ENCODE measurements at places on chromosomes 3 and 15.

- DNase-seq, result peak; percentile 86
These were observed 15.7 kb downstream of the BHLHE40 start for GRCh38 chr3:4994823-4995499.

- no peak for DNase-seq
These were observed 1.6 kb upstream of the P2RY13 start for GRCh38 chr3:151330899-151331298.

GRCh38 chr3:133548090-133548489 lies 25.4 kb upstream of the CDV3 start:
- DNase-seq, result no peak

- DNase-seq, result peak; percentile 80
These were observed 11.8 kb downstream of the ANAPC13 start for GRCh38 chr3:134473868-134474546.

- DNase-seq, result peak; percentile 59
These were observed 416 bp upstream of the CORO2B start for GRCh38 chr15:68578175-68578979.

DNA sequence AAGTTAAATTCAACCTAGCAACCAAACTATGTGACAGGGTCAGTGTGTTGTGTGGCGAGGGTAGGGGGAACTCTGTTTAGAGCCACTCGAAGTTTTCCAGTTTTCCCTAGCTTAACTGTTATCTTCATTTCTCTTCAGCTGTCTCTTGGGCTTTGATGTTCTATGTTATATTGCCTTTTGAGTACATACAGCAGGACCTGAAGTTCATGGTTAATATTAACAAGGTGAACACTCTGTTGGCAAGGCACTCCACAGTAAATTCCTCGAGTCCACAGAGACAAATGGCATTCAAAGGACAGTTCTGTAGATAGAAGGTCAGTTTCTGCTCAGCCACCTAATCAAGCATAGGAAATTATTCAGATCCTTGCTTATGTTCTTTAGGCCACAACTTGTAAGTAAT lies 147.9 kb upstream of the DPH6 start:
- DNase-seq, result no peak

DNA sequence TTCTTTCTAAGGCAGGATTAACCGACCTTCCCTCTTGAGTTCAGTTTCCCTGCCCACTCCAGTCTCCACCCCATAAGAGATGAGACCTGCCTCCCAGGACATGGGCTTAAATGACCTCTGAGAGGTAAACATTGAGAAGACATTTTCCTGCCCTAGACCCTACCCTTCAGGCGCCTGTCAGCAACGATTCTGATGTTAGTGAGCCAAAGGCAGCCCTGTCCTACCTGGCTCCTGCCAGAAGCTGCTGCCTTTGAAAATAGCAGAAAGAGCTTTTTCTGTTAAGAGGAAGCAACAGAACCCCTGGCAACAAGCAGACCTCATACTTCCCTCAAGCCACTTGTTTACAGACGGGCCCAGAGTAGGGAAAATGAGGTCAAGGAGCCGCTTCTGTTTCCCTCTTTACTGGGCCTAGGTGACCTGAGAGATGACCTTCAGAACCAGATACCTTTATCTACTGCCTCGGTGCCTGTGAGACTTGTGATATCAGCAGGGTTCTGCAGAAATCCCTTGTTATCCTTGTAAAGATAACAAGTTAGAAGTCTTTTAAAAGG lies 52.0 kb downstream of the CD200R1L start:
- peak; percentile 92 for DNase-seq

DNA sequence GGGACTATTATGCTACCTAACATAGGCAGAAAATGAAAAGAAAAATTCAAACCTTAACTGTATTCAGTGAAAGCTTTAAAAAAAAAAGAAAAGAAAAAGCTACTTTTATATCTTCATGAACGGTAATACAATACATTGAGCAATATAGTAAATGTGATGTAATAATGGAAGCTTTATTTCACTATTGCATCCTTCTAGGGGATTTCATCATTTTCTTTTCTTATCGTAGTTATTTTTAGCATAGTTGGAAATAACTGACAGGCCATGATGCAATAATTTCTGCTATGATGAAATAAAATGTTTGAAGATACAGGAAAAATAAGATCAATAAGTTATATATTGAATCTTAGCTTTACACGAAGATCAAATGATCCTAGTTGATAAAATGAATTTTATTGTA lies 40.3 kb upstream of the ZCWPW2 start:
- DNase-seq, result no peak

- peak; percentile 3 for DNase-seq
These were observed 4.1 kb downstream of the ZNF717 start for GRCh38 chr3:75781079-75781745.

DNA sequence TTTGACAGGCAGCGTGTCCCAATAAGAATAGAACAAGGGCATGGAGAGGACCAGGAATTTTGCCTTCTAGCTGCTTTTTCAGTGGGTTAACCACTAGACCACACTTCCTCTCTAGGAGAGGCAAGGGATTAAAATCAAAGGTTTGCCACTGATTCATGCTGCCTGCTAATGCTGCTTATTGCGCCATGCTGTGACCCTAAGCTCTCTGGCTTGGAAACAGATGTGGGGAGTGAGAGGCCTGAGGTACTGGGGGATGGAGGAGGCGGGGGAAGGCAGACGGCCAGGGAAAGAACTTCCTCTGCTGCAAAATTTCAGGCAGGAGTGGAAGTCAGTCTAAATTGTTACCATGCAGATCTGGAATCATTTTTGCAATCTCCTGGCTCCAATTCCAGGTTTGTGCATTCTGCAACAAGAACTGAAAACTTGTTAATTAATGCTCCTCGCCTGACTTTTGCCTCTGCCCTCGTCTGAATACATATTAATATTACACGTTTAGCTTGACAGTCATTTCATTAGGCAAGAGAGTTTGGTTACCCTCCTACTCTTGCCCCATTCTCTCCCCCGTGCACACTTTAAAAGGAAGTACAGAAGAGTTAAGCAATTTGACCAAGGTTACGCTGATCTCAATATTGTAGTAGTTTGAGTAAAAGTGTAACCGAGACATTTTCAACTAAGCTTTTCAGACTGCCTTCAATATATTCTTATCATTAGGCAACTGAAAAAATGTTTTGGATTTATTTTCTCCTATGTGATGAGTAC lies 121.7 kb upstream of the SPRED1 start:
- peak; percentile 99 for DNase-seq

DNA sequence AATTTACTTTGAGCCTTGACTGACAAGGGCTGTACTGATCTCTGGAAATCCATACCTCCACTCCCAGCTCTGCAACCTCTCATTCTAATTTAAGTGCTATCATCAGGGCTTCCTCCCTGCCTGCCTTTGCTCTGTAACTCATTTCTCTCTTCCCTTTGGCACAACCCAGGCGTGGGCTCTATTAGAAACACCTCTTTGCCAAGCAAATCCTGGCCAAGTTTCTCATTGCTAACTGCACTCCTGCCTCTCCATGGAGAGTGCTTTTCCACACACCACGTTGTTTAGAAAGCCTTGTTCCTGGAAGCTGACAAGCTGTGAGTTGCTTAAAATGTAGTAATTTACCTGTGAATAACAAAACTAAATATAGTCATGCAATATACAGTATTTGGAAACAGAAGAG lies 20.1 kb upstream of the FSTL1 start:
- DNase-seq, result no peak

DNA sequence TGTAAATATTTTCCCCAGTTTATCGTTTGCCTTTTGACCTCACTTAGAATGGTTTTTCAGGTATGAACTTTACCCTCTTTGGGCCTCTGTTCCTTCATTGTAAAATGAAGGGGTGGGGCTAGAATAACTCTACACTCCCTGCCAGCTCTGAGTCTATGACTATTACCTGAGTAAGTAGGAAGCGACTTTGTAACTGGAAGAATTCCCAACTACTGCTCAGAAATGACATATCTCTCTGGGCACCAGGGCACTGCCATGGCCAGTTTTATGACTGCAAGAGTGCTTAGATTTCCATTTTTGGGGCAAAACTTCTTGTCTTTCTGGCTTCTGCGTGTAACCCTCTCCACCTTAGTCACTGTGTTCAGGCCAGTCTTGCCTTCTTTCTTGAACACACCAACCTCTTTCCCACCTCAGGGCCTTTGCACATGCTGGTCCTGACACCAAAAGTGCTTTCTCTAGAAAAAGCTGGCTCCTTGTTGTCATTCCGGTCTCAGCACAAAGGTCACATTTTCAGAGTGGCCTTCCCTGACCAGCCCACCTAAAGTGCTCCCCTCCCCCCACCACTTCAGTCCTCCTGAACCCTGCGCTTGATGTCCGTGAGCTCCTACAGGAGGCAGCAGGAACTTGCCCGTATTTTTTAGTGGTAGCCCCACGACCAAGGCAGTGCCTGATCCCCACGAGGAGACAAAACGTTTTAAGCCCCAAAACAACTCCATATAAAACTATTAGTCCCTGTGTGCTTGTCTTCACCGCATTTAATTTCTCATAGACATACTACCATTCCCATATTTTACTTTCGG lies 25.6 kb downstream of the CDCP1 start:
- no peak for DNase-seq

GRCh38 chr3:39443530-39443929 lies 23.9 kb upstream of the MOBP start:
- DNase-seq, result no peak

- peak; percentile 37 for DNase-seq
These were observed 53.4 kb upstream of the CCDC174 start for GRCh38 chr3:14598143-14598569.

DNA sequence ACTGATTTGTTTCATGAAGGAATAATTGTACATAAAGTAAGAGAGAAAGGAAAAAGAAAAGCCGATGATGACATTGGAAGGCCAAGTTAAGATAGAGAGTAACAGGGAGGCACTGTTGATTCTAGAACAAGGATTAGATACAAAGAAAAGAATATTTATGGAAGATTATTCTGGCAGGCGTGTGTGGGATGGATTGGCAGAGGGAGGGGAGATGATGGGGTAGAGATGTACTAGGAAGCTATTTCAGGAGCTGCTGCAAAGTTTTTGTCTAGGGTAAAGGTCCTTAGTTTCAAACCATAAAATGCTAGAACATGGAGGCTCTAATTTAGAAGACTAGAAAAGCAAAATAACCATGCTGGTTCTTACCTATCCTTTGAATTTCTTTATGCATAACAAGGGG lies 280.0 kb upstream of the LRRN1 start:
- no peak for DNase-seq

DNA sequence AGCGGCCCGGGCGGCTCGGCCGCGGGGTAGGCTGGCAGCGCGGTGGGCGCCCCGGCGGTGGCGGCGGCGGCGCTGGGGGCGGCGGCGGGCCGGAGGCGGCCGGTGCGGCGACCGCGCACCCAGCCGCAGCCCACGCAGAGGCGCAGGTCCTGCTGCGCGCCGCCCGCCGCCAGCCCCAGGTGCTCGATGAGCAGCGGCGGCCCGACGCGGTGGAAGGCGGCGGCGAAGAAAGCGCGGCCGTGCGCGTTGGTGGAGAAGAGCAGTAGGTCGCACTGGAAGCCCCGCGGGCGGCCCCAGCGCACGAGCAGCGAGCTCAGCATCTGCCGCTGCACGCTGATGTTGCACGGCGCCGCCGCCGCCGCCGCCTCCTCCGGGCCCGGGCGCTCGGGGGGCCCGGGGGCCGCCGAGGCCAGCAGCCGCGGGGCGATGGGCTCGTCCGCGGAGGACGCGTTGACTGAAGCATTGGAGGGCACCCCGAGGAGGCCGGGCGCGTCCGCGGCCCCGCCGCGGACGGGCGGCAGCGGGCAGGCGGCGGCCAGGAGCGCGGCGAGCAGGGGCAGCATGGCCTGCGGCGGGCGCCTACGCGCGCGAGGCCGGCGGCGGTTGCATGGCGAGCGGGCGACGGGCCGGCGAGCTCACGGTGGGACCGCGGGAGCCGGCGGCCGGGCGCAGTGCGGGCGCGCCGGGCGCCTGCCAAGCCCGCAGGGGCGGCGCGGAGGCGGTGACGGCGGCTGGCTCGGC lies 452 bp downstream of the TMEM158 start:
- no peak for DNase-seq

GRCh38 chr3:68135067-68135466 lies 480.7 kb upstream of the SUCLG2 start:
- no peak for DNase-seq

DNA sequence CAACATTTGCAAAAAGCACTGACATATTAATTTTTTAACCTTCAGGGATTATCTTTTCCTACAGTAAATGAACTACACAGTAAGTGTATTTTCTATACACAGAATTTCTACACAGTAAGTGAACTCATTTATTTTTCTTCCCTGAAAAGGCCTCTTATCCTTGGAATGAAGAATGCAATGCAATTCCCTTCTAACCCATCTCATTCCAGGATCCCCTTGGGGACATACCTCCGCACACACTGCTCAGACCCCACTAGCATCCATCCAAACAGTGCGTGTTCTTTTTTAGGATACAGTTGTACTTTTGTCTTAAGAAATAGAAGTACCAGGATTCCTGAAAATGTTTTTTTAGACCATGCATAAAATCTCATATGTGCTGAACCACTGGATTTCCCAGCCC lies 152.8 kb downstream of the UACA start:
- no peak for DNase-seq

GRCh38 chr3:117010318-117010717 lies 300.7 kb downstream of the TUSC7 start:
- DNase-seq, result no peak

- DNase-seq, result peak; percentile 4
These were observed 109.0 kb downstream of the FRMD4B start for GRCh38 chr3:69276884-69277283.

DNA sequence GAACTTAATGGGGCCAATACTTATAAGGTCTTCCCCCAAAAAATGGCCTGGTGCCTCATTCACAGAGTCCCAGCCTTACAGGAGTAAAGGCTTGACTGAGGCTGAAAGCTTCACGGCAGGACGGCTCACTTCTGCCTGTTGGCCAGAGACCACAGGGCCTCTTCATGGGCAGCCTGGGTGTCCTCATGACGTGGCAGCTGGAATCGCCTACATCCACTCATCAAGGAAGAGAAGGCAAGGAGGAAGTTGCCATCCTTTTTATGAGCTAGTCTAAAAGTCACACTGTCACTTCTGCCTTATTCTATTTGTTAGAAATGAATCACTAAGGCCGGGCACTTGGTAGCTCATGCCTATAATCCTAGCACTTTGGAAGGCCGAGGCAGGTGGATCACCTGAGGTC lies 89.3 kb upstream of the DGKG start:
- no peak for DNase-seq

GRCh38 chr15:67085237-67085817 lies 19.9 kb downstream of the SMAD3 start:
- DNase-seq, result no peak

DNA sequence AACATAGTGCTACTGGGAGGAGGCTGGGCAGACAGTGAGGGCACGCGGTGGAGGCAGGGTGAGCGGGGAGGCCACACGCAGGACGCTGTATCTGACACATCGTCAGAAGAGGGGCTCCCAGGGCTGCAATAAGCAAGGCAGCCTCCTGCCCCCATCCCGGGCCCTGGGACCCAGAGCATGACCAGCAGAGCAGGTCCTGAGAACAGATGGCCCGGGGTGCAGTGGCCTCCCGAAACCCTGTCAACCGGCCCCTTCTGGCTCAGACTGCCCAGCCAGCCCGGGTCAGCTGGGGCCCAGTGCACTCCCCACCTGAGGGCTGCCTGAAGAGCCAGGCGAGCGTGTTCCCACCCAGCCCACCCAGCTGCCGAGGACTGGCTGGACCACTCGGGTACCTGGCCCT lies 37.4 kb downstream of the DNAJB8 start:
- no peak for DNase-seq

- peak; percentile 93 for DNase-seq
These were observed 32.9 kb downstream of the CD200R1L start for GRCh38 chr3:112813723-112814171.

- no peak for DNase-seq
These were observed 223.0 kb downstream of the THSD4 start for GRCh38 chr15:71338265-71338664.

Data from fibroblast of villous mesenchyme (primary cell).